ENCODE measurements at places on chromosomes 16 and 17. TPM values are rescaled to one million over a fixed set of nuclear protein-coding genes. Genes with fewer than 3 reads are reported as not detected.

The PLCG2 gene
- 8.0 TPM for total RNA-seq

GRCh38 chr16:85659805-85660511 is 28.8 kb downstream of the GINS2 start:
- H3K27ac ChIP-seq, result peak overlapping the region; percentile 43
- H3K4me3 ChIP-seq, result no peak overlapping the region
- peak; percentile 73 for DNase-seq
- peaks cover 78% of the 10 kb centered on the region for H3K36me3 ChIP-seq
- no peaks in the 10 kb centered on the region for H3K27me3 ChIP-seq

DNA sequence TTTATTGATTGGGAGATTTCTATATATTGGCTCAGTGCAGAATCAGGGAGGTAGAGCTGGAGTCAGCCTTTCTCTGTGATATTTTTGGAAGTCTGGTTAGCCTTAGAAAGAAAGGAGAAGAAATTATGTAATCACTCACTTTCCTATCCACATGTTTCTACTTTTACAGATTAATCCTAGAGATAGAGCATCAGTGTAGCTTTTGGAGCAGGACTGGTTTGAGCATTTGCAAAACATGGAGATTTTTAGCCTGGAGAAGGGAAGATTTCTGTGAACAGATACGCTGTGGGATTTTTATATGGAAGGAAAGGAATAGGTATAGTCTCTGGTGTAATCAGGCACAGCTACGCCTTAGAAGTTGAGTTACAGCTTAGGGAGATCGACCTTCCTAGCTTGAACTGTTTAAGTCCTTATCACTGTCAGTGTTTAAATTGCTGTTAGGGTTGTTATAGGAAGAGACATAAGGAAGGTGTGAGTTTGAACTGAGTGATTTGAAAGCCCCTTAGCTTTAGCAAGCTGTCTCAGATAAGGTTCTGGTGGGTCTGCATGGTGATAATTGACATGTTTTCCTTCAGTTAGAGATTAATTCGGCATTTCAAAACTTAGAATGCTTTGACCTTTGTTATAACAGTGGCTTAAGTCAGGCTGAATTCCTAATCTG is 20.5 kb downstream of the METTL9 start:
- H3K27me3 ChIP-seq, result no peaks in the 10 kb centered on the region
- no peak for DNase-seq
- no peaks in the 10 kb centered on the region for H3K4me1 ChIP-seq
- no peak overlapping the region for H3K4me3 ChIP-seq

GRCh38 chr16:78297066-78297666 is 197.7 kb downstream of the WWOX start:
- peak; percentile 7 for DNase-seq
- H3K4me1 ChIP-seq, result no peaks in the 10 kb centered on the region
- H3K27ac ChIP-seq, result no peak overlapping the region

DNA sequence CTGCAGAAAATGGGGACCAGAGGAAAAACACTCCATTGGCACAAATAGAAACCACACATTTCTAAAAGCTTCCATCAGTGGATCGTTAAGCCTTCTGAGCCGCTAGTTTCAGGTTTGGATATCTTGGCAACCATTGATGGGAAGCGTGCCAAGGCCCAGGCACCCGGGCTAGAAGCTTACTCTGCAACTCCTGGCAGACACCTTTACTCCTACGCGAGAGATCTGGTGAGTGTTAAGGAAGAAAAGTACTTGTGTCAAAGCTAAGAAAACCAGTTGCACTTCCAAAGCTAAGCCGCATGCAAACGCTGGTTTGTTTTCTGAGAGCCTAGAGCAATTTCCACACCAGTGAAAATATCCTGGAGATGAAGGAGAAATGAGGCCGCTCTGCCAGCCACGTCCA is 472.4 kb downstream of the PMP22 start:
- H3K27ac ChIP-seq, result no peak overlapping the region
- H3K4me3 ChIP-seq, result no peak overlapping the region
- no peak for DNase-seq
- no peaks in the 10 kb centered on the region for H3K4me1 ChIP-seq

GRCh38 chr16:3084969-3085670 is 14.0 kb downstream of the ZSCAN10 start:
- no peaks in the 10 kb centered on the region for H3K27me3 ChIP-seq
- H3K4me3 ChIP-seq, result no peak overlapping the region
- H3K4me1 ChIP-seq, result peaks cover 19% of the 10 kb centered on the region
- peak overlapping the region; percentile 94 for H3K27ac ChIP-seq
- no peak for DNase-seq

DNA sequence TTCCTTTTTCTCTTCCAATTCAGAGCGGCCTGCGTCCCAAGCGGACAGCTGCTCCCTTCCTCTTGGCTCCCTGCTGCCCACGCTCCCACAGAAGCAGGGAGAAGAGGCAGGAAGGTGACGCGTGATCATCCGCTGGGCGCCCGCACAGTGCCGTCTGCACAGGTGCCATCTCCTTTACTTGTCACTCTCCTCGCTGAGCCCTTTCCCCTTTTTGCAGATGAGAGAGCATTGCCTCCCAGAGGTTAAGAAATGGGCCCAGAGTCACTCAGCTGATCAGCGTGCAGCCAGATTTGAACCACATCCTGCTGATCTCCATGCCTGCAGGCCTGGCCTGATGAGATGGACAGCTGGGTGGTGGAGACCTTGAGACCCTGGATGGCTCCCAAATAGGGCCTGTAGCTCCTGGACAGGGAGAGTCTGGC is 299.8 kb downstream of the SEC14L1 start:
- H3K27me3 ChIP-seq, result no peaks in the 10 kb centered on the region
- H3K36me3 ChIP-seq, result no peaks in the 10 kb centered on the region
- H3K4me1 ChIP-seq, result peaks cover 86% of the 10 kb centered on the region
- DNase-seq, result no peak
- peak overlapping the region; percentile 62 for H3K27ac ChIP-seq

The MT3 gene
- total RNA-seq, result 3.7 TPM

- no peaks in the 10 kb centered on the region for H3K4me1 ChIP-seq
- H3K36me3 ChIP-seq, result no peaks in the 10 kb centered on the region
- no peak for DNase-seq
- H3K4me3 ChIP-seq, result no peak overlapping the region
Measured at GRCh38 chr17:71870546-71870862, 250.3 kb upstream of the SOX9 start.

The CMTM2 gene
- not detected for total RNA-seq

GRCh38 chr17:68566442-68566738 is 34.8 kb downstream of the FAM20A start:
- H3K4me1 ChIP-seq, result peaks cover 12% of the 10 kb centered on the region
- no peak overlapping the region for H3K4me3 ChIP-seq
- no peaks in the 10 kb centered on the region for H3K27me3 ChIP-seq
- H3K27ac ChIP-seq, result no peak overlapping the region

- H3K27me3 ChIP-seq, result no peaks in the 10 kb centered on the region
- H3K4me1 ChIP-seq, result peaks cover 18% of the 10 kb centered on the region
- H3K4me3 ChIP-seq, result no peak overlapping the region
- H3K27ac ChIP-seq, result peak overlapping the region; percentile 35
- H3K36me3 ChIP-seq, result no peaks in the 10 kb centered on the region
Measured at GRCh38 chr17:43634591-43635125, 27.1 kb downstream of the MEOX1 start.

DNA sequence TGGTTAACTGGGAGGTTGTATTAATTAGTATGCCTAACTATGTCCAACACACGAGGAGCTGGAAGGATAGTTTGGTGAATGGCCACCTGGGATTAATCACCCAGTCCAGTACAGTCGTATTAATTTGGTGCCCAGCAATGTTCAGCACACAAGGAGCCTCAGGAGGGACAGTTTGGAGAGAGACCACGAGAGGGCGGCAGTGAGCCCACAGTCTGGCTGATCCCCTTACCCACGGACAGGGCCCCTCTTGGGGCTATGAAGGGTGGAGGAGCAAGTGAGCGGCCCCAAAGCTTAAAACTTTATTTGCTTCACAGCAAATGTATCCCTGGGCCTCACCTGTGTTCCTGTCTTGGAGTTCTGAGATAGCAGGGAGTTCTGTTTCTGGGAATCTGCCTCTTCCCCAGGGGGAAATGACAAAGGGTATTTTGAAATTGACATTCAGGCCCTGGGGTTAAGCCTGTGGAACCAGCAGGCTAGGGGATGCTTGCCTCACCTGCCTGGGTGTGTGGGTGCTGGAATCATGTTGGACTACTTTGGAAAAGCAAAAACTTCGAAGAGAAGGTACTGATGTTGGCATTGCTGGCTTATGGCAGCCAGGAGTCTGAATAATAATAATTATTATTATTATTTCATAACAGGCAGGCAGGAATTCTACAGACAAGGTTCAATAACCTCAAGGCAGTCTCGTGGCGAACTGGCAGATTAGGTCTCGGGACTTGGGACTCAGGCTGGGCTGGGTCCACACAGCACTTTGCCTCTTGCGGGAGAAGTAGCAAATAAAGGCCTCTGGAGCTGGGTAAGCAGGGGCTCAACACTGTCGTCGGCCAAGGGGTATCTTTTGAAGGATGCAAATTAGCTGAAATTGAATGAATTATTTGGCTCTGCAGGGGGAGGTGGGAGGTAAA is 227.6 kb upstream of the ASIC2 start:
- no peaks in the 10 kb centered on the region for H3K36me3 ChIP-seq
- H3K27ac ChIP-seq, result no peak overlapping the region
- H3K27me3 ChIP-seq, result no peaks in the 10 kb centered on the region
- H3K4me1 ChIP-seq, result no peaks in the 10 kb centered on the region

GRCh38 chr16:66639091-66639885 is 34.8 kb downstream of the CMTM3 start:
- no peaks in the 10 kb centered on the region for H3K36me3 ChIP-seq
- H3K27me3 ChIP-seq, result no peaks in the 10 kb centered on the region
- H3K4me3 ChIP-seq, result no peak overlapping the region
- H3K27ac ChIP-seq, result no peak overlapping the region
- no peak for DNase-seq

DNA sequence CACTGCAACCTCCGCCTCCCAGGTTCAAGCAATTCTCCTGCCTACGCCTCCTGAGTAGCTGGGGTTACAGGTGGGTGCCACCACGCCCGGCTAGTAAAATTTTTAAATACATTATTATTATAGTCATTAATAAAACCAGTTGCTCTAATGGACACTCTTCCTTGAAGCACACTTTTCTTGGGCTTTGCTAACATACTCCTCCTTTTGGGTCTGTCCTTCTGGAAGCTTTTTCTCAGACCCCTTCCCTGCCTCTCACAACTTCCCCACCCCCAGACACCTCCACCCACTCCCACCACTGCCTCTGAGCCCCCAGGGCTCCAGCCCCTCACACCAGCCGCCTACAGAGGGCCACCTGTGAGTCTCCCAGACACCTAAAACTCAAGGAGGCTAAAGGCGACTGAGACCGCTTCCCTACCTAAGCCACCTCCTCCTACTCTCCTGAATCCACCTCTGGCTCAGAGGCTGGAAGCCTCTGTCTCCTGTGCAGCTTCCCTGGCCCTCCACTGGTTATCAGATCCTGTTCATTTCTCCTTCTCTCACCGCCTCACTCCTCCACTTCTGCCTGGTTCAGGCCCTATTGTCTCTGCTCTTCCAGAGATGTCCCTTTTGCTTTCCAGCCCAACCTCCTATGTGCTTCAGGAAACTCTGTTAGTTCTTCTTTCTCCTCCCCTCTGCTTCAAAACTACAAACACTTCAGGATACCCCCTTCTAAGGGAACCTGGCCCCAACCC is 2.1 kb upstream of the CUEDC1 start:
- no peaks in the 10 kb centered on the region for H3K36me3 ChIP-seq
- no peak overlapping the region for H3K27ac ChIP-seq
- H3K27me3 ChIP-seq, result no peaks in the 10 kb centered on the region
- peaks cover 28% of the 10 kb centered on the region for H3K4me1 ChIP-seq

DNA sequence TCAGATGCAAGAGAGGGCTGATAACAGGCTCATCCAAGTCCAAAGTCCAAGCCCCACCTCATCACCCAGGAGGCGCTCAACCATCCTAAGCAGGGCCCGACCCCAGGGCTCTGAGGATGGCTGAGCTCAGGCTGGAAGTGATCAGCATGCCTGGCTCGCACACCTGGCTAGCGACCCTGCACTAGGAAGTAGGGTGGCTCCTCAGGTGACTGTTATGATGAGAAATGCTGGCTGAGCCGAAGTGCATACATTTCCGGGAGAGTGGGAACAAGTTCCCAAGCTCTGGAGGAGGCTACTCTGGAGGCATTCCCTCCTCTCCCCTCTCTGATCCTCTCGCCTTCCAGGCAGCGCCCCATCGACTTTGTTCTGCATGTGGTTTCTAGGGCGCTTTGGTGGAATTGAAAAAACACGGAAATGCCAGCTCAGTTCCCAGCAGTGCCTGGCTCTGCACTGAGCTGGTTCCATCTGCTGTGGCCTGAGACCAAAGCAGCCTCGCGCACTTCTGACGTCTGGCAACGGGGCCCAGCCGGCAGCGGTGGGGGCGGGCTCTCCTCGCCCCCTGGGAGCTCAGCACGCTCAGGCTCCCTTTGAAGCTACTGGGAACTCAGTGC is 130.3 kb downstream of the IRF8 start:
- no peak overlapping the region for H3K4me3 ChIP-seq
- H3K4me1 ChIP-seq, result peaks cover 3% of the 10 kb centered on the region
- no peak overlapping the region for H3K27ac ChIP-seq
- DNase-seq, result peak; percentile 59
- no peaks in the 10 kb centered on the region for H3K36me3 ChIP-seq

- DNase-seq, result no peak
- H3K4me3 ChIP-seq, result no peak overlapping the region
- H3K36me3 ChIP-seq, result no peaks in the 10 kb centered on the region
- no peaks in the 10 kb centered on the region for H3K27me3 ChIP-seq
Measured at GRCh38 chr17:37088913-37089312, 140.2 kb downstream of the AATF start.
